Frontal cortex (tissue), 4 donors: ENCODE measurements at places on chromosomes 3 and 15.

GRCh38 chr3:147449669-147450068, 40.5 kb downstream of the ZIC1 start:
- DNase-seq = no peak

DNA sequence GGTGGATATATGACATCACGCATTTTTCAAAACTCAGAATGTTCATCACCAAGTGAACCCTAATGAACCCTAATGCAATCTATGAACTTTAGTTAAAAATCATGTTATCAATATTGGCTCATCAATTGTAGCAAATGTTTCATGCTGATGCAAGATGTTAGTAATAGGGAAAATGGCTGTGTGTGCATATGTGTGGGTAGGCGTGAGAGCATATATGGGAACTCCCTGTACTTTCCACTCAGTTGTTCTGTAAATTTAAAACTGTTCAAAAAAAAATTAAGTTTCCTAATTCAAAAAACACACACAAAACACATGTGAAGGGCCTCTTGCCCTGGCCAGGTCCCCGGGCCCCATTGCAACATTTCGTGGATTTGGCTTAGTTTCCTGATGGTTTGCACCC, 89.7 kb upstream of the PROK2 start:
- no peak for DNase-seq

GRCh38 chr3:14634763-14635400, 16.7 kb upstream of the CCDC174 start:
- DNase-seq = no peak

DNA sequence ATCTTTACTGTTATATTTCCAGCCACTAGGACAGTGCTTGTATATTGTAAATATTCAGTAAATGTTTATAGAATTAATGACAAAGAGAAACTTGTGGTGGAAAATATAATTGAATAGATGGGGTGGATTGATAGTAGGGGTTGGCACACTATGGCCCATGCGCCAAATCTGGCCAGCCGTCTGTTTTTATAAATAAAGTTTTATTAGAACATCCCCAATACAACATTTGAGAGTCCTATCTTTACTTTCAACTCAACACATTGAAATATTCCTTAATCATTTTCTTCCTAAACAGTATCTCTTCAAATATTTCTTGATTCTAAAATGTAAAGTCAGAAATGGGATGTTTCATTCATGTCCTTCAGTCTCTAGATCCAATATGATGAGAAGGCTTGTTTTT, 45.1 kb downstream of the VPS8 start:
- no peak for DNase-seq

DNA sequence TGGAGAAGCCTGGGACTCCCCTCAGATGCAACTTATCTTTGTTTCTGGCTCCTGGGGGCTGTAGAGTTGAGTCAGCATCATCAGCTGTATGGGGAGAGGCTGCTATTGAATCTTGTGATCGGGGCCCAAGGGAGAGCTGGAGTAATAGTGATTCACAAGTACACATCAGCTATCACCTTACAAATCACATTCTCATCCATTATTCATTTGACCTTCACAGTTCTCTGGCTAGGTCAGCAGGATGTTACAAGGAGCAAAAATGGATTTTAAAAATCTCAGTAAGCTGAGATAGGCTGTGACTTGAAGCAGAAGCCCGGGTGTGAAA, 175.0 kb downstream of the OPA1 start:
- no peak for DNase-seq

DNA sequence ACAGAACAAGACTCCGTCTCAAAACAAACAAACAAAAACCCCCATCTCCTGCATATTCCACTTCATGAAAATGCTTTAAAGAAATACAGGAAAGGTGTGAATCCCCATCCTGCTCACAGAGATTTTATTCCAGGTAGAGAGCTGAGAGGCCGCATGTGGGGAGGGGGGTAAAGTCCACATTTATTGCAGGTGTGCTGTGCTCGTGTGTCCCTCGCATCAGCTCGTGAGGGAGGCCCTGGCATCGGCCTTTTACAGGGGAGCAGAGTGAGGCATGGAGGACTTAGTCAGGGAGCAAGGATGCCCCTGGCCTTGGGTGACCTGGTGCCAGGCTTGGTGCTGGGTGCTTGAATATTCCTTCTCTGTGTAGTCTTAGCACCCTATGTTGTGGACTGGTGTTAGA, 413.5 kb upstream of the C2CD4B start:
- no peak for DNase-seq
